ENCODE measurements at places on chromosomes 6 and 20.

DNA sequence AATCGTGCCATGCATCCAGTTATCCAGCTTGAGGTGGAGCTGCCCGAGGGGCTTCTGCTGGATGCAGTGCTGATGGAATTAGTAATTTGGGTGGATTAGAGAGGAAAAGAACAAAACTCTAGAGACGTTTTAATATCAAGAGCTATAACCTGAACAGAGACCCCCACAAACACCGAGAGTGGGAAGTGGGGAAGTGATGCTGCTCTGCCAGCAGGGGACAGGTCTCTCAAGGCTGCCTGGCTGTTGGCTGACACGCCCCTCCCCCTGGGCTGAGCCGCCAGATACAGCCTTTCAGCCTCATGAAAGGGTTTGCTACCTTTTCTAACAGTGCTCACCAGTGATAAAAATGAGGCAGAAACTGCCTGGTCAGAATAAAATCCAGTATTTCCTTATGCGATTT is 9.6 kb downstream of the LEMD2 start:
- DNase-seq = no peak

GRCh38 chr6:40163924-40164323 is 229.7 kb upstream of the MOCS1 start:
- no peak for DNase-seq

DNA sequence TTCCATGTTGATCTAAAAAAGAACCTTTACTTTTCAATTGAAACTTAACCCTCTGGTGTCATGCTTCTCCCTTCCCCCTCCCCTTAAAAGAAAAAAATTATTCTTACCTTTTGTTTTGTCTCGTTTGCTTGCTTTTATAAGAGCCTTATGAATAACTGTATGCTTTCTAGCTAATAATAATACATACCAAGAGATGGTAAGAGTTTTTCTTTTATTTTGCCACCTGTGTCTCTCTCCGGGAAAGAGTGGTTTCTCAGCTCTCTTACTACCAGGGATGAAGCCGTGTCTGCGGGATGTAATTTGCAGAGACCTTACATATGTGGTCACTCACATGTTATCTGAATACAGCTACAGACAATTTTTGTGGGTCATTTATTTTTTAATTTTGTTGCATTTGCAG is 7.7 kb downstream of the STX16 start:
- DNase-seq = no peak

DNA sequence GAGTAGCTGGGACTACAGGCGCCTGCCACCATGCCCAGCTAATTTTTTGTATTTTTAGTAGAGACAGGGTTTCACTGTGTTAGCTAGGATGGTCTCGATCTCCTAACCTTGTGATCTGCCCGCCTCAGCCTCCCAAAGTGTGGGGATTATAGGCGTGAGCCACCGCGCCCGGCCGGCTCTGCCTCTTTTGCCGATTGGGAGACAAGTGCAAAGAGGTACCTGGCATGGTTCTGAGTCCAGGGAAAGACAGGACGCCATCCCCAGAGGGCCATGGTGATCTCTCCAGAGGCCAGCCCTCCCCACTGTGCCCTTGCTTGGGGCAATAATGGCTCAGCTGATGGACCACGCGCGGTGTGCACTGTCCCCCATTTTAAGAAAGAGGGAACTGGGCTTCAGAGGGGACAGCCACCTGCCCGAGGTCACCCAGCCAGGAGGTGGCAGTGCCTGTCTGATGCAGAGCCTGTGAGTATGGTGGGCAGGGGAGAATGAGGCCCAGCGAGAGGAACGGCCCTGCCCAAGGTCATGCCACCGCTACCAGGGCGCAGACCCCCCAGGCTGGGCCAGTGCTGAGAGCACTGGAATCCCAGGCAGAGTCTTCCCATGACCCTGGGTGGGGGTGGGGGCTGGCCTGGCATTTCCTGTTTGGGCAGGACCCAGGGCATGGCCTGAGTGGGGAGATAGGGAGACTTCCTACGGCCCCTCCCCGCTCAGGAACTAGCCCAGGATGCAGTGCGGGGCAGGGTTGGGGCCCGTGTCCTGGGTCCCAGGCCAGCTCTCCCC is 61.0 kb downstream of the SNAI1 start:
- DNase-seq = no peak

- DNase-seq = peak; percentile 93
Measured at GRCh38 chr6:109793792-109794191, 102.7 kb downstream of the FIG4 start.

DNA sequence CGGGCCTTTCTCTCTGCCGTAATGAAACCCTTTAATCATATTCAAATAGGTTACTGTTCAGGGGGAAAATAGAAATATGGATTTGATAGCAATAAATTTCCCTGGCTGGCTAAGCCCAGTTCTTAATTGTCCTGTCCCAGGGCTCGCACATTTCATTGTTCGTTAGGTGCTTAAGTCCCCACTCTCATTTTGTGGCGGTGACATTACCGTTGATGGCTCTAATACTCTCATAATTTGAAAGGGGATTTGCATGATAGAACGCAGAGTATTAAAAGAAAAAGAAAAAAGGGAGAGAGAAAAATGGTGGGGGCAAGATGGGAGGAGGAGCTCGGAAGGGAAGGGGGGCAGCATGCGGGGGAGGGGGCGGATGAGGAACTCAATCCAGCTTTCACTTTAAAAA is 79.1 kb upstream of the FOXP4 start:
- no peak for DNase-seq

GRCh38 chr6:105695461-105695860 is 292.6 kb upstream of the PREP start:
- DNase-seq = no peak

- DNase-seq = no peak
Measured at GRCh38 chr20:31908424-31908823, 38.0 kb downstream of the TTLL9 start.

GRCh38 chr6:105753620-105754211 is 332.4 kb upstream of the PRDM1 start:
- peak; percentile 45 for DNase-seq

DNA sequence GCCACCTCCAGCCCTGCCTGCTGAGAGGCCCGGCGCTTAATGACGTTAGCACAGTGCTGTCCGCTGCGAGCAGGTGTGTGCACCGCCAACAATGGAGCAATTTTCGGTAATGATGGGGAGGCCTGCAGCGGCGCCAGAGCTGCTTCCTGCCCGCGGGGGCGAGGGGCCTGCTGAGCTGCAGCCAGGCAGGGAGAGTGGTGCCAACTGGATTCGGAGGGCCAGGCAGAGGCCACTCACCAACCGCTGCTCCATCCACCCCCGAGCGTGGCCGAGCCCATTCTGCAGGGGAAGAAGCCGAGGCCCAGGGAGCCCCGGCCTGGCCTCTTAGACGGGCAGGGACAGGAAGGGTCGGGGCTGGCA is 9.6 kb downstream of the HRH3 start:
- no peak for DNase-seq

DNA sequence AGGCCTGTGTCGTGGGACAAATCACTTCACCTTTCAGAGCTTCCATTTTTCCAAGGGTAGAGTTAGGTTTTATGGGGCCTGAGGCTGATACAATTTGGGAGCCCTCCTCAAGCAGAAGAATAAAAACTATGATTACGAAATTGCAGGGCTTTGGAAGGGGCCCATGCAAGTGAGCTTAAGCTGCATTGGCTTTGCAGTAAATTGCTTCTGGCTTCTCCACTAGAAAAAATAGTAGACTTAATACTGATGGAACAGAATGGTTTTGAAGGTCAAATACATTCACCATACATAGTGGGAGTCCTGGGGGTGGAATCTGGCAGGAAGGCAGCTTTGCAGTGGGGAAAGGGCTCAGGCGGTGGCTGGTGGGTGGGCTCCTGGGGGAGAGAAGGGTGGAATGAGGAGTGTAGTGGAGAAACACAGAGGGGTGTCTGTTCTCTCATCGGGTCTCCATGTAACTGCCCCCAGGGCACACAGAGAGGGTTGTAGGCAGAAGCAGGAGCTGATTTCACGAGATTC is 55.9 kb upstream of the RNF24 start:
- no peak for DNase-seq

DNA sequence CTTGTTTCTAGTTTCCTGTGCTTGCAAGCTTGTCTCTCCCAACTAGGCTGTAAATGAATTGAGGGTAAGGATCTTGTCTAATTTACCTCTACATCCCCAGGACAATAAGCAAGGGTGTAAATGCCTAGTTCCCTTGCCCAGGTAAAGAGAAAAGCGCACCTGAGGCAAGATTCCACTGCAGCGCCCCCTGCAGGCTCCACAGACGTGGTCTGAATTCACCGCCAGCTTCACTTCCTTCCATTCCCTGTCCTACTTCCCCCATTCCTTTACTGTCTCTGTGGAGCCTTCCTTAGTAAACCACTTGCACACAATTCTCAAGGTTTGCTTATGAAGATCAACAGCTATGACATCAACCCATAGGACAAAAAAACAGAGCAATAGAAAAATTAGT is 42.3 kb downstream of the ANKEF1 start:
- DNase-seq = no peak

- peak; percentile 13 for DNase-seq
Measured at GRCh38 chr20:21391972-21392352, 5.4 kb downstream of the NKX2-4 start.

DNA sequence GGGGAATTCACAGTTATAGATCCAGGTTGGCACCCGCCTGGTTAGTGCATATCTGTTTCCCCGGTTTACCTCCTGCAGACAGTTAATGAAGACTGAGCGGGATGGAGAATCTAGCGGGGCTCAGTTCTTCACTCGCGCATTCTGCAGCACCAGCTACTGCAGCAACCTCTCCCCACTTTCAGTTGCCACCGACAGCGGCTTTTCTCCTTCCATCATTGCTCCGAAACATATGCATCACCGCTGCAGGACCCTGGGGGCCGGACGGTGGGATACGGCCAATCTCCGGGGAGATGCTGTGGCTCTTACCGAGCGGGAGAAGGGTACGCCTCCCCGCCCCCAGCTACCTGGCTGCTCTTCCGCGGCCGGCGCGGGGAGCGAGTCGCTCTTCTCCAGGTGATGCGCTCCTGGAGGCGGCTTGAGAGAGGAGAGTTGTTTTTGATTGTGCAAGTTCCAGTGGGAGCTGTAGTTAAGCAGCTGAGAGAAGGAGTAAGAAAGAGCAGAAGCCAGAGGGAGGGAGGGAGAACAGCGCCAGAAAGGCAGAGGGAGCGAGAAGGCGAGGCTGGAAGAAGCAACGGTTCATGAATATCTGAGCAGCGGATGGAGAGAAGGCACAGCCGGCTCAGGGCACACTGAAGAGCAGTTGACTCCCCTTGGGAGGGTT is at the start of gene SGK1:
Gene SGK1, minus strand, starts transcription at position 642 of the 661 bp plus-strand sequence. CDS start 652 bp downstream, outside the sequence.
- peak; percentile 56 for DNase-seq

- DNase-seq = no peak
Measured at GRCh38 chr6:107275330-107275865, 160.1 kb upstream of the BEND3 start.

DNA sequence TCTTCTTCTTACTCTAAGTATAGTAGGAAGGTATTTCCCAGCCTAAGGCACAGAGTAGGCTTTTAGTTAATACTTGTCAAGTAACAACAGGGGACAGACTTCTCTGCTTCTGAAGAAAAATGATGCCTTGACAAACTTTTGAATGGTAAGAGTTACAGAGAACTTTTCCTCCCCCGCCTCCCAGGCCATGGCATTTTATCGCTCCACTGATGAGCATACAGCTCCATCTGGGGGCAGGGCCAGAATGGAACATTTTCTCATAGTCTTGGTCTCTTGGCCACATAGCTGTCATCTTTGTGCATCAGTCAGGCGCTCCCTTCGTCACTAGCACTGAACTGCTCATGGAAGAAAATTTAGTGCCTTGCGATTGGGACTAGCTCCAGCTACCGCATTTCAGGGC is 1066.8 kb upstream of the CITED2 start:
- peak; percentile 55 for DNase-seq

DNA sequence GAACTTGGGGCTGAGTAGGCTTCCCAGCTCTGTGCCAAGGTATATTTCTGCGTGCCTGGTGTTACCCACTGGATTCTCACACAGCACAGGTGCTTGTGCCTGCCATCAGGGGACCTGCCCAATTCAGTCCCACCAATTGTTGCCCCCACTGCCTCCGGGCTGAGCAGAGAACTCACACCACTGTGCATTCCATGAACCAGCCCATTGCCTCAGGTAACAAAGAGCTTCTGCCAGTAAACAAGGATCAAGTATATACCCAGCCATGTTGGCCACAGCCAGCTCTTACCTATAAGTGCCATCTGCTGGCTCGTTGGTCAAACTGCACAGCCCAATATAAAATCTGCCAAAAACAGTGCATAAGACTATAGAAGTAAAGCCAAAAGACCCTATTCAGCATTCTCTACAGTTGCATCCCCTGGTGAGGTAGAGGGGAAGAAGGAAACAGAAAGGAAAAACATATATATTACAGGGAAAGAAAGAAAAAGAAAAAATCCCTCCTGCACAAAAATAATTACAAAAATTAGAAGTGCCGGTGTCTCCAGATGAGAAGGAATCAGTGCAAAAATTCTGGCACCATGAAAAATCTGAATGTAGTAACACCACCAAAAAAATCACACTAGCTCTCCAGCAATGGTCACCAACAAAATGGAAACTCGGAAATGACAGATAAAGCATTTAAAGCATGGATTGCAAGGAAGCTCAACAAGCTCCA is 241.4 kb downstream of the IBTK start:
- DNase-seq = peak; percentile 62

DNA sequence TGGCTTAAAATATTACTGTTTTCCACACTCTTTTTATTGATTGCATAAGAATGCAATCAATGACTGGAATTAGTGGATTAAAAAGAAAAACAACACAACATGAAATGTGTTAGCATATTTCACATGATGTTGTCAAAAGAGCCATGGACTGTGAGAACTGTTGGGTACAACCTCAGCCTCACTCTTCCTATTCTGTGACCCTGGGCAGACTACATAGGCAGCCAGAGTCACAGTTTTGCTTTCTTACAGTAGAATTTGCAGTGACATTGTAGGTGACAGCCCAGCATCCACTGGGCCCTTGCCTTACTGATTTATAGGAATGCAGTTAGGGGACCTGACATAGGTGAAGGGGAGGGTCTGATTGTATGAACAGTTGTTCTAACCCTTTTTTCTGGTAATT is 471.4 kb upstream of the SLC35B3 start:
- no peak for DNase-seq

DNA sequence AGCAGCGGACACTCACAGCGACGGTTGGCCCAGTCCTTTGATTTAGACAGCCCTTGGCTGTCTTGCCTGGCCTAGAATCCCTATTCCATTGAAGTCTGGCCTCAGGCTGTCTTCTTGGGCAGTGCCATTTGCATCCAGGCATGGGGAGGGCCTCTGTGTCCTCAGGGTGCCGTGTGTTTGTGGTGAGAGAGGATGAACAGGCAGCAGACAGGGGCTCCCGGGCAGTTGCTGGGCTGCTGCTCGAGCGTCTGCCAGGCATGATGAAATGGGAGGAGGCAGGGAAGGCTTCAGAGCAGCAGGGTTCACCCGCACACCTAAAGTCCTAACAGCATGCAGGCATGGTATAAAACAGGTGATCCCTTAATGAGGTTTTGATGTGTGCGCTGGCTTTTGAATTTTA is 126.9 kb downstream of the SOBP start:
- DNase-seq = no peak

- no peak for DNase-seq
Measured at GRCh38 chr20:2212456-2213015, 83.3 kb upstream of the TGM3 start.

GRCh38 chr6:106509420-106510089 is 119.7 kb downstream of the RTN4IP1 start:
- peak; percentile 55 for DNase-seq
